Stimulated activated CD4-positive, alpha-beta T cell treated with anti-CD3 and anti-CD28 coated beads, Interleukin-15, amount 100 ng/mL, for 48 hours (primary cell): ENCODE measurements at places on chromosomes 7 and 10.

DNA sequence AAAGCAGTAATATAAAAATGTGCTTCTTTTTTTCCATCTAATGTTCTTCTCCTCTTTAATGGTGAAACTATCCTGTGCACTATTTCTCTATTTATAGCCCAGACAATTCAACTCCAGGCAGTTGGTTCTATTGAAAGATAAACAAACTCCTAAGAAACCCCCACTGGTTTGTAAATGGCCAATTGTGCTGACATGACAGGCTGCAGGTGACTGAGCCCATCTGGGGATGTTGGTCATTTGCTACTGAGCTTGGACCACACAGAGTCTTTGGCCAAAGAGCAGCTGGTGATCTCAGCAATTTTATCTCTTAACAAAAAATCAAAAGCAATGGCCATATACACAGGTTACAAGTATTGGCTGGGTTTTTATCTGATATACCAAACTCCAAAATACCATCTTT is 631.8 kb upstream of the CELF2 start:
- DNase-seq: no peak

- no peak for DNase-seq
These were observed 4.0 kb upstream of the CROT start for GRCh38 chr7:87341441-87341840.

DNA sequence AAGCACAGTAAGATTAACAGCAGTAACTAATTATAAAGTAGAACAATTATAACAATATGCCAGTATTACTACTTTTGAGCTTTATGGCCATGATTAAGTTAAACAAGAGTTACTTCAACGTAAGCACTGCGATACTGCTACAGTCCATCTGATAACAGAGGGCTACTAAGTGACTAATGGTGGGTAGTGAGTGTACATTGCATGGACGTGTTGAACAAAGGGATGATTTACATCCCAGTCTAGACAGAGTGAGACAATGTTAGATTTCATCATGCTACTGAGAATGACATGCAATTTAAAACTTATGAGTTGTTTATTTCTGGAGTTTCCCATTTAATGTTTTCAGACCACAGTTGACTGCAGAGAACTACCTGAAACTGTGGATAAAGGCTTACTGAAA is 45.6 kb downstream of the TPST1 start:
- DNase-seq: no peak

DNA sequence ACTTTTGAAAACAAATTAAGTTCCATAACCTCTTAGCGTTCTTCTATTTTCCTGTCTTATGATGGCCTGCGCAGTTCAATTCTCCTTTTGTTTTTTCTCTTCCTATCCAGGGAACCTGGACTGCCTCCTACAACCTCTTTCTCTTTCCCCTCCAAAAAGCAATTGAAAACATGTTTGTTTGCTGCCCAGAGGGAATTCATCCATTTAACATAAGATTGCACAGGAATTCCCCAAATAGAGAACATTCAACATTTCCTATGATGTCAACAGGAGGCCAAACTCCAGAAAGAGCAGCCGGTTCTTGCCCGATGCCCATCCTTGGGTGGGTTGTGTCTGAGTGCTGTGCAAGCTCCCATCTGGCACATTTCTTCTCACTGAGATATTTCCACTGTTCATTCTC is 94.2 kb upstream of the NRP1 start:
- no peak for DNase-seq

DNA sequence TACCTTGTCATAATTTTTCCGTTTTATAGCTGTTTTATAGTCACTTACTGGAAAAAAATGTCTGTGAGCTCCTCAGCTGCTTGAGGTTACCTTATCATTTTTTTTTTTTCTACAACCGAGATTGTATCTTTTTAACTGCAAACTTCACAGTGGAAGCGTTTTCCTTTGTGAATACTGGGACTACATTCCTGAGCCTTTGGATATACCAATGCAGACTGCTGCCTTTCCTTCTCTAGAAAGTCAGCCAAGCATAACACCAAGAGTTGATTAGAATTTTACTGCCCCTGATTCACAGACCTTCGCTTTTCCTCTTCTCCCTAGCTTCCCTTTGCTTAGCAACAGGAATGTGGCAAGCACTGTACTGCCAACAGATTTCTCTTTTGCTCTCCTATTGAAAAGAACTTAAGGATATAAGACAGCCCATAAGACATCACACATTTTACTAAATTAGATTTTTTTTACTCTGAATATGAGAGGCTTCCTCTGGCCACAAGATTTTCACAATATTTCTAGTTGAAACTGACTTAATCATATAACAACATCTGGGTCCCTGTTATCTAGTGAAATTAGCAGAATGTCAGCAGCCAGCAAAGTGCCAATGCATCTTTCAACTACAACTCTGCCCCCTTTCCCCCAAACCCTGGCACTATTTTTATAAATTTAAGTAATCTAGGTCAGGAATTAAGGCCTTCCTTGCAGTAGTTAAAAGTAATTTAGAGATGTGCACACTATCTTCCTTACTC is 170.6 kb downstream of the PRKG1 start:
- DNase-seq: no peak

DNA sequence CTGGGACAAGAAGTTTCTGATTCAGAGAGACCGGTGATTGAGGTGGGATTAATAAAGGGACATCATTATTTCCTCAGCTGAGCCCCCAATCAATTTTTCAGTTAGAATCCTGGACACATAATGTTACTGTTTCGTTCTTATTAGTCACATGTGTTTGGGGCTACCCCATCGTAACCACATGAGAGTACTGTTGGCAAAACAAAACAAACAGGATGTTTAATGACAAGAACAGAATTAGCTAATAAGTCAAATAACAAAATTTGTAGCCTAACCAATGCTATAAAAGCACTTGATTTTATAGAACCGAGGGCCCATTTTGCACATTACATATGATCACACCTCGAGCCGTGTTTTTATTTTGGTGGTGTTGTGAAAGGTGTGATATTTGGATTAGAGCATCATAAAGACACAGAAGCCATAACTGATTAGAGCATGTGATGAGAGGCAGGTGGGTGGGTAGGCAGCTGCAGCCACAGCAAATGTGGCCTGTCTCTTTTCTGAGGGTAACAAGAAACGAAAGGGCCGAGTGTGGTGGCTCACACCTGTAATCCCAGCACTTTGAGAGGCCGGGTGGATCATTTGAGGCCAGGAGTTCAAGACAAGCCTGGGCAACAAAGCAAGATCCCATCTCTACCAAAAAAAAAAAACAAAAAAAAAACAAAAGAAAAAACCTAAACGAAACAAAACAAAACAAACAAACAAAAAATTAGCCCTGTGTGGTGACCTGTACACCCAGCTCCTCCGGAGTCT is 1.8 kb upstream of the VWC2 start:
- no peak for DNase-seq

GRCh38 chr7:122364761-122365280 is 60.3 kb upstream of the FEZF1 start:
- no peak for DNase-seq

- DNase-seq: no peak
These were observed 93.0 kb downstream of the EXOC4 start for GRCh38 chr7:133345690-133346421.

DNA sequence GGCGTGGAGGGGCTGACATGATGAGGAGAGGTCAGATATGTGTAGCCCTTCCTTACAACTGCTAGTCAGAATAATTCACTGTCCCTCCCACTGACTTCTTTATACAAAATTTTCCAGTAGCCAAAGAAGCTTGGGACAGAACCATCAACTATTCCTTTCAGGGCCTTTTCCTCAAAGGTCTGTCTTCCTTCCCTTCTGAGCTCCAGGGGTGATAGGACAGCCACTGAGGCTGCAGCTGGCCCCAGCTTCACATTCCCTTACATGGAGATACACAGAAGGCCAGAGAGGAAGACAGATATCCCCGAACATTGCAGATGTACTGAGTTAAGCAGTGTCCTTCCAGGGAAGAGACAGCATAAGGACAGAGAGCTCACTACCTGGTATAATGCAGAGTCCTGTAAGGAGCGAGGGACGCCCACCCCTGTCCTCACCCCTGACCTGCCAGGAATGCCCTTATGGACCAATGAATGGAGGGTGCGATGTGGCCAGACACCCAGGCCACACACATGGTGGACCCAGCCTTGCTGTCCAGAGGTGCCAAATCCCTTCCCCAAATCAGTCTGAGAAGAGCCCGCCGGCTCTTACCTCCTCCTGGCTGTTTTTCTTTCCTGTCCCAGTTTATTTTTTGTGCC is 754.7 kb downstream of the GRID1 start:
- DNase-seq: no peak

DNA sequence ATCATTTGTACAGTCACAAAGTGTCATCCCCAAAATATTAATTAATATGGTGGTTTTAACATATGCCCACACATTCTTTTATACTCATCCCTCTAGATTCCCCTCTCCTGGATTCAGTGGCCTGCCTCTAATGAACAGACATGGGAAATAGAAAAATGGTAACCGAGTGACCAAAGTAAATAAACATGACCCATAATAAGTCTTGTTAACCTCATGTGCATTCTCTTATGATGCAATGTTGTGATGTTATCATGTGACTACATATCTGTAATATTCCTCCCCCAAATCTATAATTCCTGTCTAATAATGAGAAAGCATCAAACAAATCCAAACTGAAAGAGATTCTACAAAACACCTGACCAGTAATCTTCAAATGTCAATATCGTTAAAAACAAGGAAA is 164.5 kb upstream of the PRSS1 start:
- no peak for DNase-seq

DNA sequence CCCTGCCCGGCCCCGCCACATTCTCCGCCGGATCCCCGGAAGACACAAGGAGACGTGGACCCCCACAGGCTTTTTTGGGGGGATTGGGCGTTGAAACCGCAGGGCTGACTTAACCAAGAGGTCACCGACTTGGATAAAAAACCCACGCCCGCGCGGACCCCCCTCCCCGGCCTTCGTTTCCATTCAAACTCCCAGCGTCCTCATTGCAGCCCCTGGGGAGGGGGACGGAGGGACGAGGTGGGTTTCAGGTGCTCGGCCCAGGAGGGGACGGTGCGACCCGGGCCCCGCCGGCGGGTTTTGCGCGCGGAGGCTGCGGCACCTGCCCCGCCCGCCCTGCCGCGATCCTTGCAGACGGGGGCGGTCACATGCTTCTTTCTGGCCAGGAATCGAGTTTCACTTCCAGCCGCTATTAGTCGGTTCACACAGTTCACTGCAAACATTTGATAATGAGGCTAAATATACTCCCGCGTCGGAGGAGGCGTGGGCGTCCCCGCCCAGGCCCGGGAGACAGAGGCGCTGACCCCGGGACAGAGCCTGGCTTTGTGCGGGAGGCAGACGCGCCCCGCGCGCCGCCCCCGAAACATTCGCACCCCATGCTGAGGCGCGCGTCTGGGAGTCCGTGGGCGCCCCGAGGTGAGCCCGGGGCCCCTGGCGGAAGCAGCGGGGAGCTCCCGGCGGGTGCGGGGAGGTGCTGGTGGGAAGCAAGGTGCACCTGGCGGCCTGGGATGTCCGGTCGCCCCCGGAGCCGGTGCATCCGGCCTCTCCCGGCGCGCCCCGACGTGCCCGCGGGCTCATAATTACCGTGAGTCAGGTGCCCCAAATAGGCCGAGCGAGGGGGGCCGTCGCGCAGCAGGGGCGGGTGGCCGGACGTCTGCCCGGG is 2.7 kb upstream of the PDGFA start:
- DNase-seq: no peak

DNA sequence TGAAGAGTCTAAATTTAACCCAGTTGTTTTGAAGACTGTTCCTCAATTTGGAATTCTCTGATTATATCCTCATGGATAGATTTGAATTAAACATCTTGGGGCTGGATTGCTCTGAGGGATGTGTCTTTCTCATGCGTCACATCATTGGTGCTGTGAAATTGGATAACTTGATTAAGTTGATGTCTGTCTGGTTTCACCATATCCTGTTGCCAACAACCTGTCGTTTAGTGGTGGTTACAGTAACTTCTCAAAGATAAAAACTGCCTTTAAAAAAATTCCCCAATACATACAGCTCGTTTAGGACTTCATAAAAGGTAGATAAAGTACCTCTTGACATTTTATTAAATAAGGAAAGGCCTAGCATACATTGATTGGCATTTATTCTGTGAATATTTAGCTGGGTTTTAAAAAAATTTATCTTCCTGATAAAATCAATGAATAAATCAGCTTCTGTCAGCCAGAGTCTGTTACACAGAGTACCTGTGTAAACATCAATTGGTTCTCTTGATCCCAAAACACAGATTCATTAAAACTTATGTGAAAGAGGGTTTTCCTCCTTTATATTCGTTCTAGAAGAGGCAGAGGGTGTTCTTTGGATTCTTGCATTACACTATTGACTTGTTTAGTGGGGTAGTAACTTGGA is 10.5 kb downstream of the CRCP start:
- no peak for DNase-seq

GRCh38 chr10:77784856-77785255 is 141.7 kb downstream of the DLG5 start:
- DNase-seq: no peak

- DNase-seq: no peak
These were observed 19.6 kb upstream of the AGAP5 start for GRCh38 chr10:73717556-73717955.

DNA sequence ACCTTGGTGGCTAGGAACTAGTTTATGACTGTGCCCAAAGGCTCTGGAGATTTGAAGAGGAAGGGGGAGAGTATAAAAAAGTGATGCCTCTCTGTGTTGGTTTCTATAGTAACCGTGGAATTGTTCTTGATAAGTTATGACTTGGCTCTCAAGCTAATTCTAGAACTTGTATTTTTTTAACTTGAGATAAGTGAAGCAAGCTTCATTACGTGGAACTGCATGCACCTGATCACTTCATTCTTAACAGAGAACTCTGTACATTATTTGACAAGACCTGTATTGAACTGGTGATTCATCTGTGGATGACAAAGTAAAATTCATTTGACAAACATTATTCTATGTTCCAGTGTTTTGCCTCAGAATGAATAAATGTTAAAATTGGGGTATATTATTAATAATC is 1452.2 kb downstream of the REEP3 start:
- DNase-seq: no peak

GRCh38 chr10:77553966-77554365 is 83.6 kb downstream of the KCNMA1 start:
- no peak for DNase-seq

- no peak for DNase-seq
These were observed 29.5 kb upstream of the INHBA start for GRCh38 chr7:41732436-41732785.

DNA sequence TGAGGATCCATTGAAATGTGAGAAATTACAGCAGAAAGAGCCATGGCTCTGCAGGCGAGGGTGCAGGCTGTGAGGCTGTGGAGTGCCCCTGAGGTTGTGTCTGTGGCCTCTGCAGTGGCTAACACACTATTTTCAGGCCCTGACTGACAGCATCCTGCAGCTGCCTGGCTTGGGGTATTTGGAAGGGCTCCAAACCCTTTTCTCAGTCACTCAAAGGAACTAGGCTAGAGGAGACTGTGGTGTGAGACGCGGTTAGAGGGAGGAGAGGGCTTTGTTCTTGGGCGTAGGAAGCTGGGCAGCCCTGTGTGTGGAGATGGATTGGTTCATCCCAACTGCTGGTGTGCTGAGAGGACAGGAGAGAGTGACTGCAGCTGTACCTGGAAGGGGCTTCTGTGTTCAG is 134.9 kb downstream of the RAMP3 start:
- DNase-seq: no peak

- no peak for DNase-seq
These were observed 91.4 kb upstream of the PDLIM1 start for GRCh38 chr10:95382174-95382573.

GRCh38 chr7:1027242-1028043 is 16.9 kb upstream of the GPR146 start:
- DNase-seq: no peak
